ENCODE measurements at places on chromosomes 2 and 18.
A peak's percentile ranks its signal among the peaks of the same experiment; 100 is the strongest.

GRCh38 chr2:165634282-165634681 is 159.8 kb downstream of the GALNT3 start:
- no peak for DNase-seq

DNA sequence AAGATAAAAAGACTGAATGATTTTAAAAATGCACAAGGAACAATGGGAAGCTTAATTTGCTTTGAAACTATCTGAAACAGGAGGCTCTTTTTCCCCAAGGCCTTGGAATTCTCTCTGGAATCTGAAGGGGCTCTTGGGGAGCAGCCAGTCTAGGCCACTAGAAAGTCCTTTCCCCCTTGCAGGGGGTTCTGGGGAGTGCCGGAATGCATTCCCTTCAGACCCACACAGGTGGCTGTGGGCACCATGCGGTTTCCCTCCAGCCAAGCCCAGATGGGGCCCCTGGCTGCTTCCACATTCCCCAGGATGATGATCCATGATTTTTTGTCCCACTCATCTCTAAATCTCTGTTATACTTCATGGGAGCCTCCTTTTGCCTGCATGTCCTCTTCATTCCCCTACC is 10.7 kb downstream of the GPR45 start:
- no peak for DNase-seq

GRCh38 chr2:179106676-179107428 is 56.9 kb upstream of the CCDC141 start:
- peak; percentile 77 for DNase-seq

DNA sequence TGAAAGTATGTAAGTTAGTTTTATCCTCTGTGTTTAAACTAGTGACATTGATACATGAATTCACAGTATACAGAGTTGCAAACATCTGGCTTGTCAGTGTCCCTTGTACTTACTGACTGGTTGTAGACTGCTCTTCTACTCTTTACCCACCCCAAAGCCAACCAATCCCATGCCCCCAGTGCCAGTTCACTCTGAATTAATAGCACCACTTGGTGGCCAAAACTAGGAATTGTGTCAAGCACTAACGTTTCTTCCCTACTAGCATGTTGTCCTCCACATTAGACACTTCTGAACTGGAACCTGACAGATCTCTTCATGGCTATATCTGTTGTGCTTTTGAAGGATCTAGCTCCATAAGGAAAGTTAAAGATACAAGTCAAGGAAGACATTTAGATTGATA is 27.2 kb upstream of the OTX1 start:
- peak; percentile 23 for DNase-seq

GRCh38 chr2:47070920-47071824 is 83.9 kb downstream of the STPG4 start:
- DNase-seq = peak; percentile 95

- no peak for DNase-seq
Observed at GRCh38 chr2:41910126-41910525, 137.7 kb upstream of the PKDCC start.

DNA sequence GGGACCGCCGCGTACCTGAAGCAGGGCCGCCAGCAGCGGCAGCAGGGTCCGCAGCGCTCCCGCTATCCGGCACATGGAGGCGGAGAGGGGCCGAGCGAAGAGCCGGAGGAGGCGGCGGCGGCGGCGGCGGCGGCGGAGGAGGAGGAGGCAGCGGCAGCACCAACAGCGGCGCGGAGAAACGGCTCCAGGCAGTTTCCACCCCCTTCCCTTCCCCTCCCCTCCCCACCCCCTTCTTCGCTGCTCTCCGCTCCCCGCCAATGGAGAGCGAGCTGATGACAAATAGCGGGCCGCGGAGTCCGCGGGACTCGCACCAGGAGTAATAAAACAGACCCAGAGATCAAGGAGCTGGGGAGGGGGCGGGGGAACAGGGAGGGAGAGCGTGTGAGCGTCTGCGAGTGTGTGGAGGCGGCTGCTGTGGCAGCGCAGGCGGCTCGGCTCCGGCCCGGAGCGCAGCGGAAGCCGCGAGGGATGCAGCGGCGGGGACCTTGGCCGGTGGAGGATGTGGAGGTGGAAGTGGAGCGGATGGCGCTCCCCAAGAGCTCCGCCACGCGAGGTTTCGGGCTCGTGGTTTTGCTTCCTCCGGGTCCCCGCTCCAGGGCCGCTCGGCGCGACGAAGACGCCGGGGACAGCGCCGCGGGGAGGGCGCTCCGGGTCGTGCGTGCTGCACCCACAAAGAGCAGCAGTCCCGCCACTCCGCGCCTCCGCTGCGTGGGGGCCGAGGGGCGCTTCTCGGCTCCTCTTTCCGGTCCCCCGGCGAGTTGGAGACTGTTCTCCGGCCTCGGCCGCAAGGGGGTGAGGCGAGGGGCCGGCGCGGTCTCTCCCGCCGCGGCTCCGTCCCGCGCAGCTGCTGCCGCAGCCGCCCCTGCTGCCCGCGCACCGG is at the start of gene CDH2:
Gene CDH2, minus strand, starts transcription at position 183 of the 880 bp plus-strand sequence. Its CDS starts 108 bp downstream, at position 75.
- no peak for DNase-seq

DNA sequence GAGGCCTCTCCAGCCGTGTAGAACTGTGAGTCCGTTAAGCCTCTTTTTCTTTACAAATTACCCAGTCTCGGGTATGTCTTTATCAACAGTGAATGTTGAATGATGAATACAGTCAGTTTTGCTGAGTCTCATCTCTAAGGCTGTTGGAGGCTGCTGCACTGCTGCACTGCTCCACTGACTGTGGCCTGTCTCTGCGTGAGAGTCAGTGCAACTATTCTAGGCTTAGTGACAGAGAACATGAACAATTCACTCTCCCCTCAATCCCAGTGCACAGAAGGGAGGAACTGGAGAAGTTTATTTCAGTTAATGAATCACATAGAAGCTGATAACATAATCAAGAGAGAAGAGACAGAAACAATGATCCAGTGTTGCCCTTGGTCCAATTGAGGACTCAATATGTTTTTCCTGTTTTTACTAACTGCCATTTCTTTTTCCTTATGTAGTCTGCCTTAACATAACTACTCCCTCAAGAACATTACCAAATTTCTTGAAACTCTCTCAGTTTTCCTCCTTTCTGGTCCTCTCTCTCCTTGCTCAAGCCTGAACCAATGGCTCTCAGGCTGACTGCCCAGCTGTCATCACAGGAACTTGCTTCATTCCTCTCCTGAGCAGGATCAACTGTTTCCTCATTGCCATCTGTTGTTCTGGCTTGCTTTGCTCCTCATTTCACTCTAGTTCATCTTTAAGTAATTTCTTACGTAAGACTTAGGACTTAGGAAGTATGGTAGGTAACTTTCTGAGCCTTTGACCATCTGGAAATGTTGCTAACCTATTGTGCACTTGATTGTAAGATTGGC is 483.2 kb downstream of the METTL4 start:
- peak; percentile 21 for DNase-seq

- no peak for DNase-seq
Observed at GRCh38 chr2:134441153-134441863, 187.4 kb downstream of the MGAT5 start.

- DNase-seq = peak; percentile 98
Observed at GRCh38 chr2:177239932-177240630, 24.4 kb downstream of the NFE2L2 start.

DNA sequence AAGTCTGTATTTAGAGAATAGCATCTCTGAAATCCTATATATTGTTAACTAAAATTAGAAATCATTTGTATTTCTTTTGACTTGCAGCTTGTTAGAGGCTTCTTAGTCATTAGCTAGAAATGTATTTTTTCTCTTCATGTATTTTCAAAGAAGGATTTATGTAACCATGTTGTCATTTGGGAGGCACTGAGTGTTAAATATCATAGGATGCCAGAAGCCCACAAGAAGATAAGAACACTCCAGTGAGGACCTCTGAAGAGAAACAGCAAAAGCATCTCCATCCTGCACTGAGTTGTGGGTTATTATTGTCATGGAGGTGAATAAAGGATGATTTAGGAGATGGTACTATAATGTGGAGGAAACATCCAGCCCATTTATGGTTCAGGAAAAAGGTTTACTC is 93.5 kb downstream of the UBE2E3 start:
- no peak for DNase-seq

DNA sequence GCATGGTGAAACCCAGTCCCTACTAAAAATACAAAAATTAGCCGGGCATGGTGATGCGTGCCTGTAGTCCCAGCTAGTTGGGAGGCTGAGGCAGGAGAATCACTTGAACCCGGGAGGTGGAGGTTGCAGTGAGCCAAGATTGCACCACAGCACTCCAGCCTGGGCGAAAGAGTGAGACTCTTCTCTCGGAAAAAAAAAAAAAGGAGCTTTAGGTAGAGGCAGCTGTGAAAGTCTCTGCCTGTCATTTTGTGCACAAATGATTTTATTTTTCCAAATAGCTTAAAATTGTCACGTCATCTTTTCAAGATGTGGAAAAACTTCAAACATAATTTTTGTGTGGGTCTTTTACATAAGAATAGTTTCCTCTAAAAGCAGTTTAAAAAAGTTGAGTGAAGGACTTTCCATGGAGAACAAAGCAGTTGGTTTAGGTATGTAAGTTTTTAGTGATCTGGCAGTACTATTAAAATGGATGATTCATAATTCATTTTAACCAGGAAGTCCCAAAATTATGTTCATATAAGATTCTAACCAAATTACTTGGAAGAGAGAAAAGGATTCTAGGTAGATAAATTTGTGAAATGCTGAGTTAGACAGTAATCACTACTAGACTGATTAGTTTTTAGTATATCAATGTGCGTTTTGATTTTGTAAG is 11.5 kb downstream of the CCNYL1 start:
- no peak for DNase-seq

GRCh38 chr2:202426751-202427150 is 50.6 kb downstream of the BMPR2 start:
- no peak for DNase-seq

DNA sequence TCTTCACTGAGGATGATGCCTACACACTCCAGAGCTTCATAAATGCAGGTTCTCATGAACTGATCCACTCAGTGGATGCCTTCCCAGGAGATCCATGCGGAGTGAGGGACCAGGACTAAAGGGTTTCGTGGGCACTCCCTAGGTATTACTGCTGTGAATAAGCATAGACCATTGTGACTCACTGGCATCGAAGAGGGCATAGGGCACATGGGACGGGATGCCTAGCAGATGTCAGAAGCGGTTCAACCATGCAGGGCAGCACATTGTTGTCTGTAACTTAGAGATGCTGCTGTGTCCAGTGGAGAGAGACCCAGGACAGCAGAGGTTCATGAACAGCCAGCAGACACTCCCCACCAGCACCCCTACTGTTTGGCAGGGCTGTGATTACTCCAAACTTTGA is 17.2 kb downstream of the GKN2 start:
- no peak for DNase-seq

- no peak for DNase-seq
Observed at GRCh38 chr2:86027922-86028765, 77.5 kb downstream of the POLR1A start.

GRCh38 chr2:229456091-229456490 is 185.0 kb upstream of the PID1 start:
- no peak for DNase-seq

DNA sequence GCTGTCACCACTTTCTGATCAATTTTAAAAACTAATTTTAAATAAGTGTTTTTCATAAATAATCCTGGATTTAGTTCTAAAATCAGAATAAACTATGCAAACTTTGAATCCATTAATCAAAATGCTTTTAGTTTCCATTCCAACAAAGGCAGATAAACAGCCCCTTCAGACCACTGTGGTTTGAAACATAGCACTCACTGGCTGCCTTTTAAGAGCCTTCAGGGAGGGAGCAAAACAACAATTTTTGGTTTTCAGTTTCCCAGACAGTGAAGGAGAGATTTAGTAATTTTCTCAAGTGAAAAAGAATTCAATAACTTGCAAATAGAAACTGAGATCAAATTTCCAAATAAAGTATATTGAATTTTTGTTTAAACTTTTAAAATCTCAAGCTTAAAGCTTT is 46.1 kb downstream of the CDK15 start:
- no peak for DNase-seq

DNA sequence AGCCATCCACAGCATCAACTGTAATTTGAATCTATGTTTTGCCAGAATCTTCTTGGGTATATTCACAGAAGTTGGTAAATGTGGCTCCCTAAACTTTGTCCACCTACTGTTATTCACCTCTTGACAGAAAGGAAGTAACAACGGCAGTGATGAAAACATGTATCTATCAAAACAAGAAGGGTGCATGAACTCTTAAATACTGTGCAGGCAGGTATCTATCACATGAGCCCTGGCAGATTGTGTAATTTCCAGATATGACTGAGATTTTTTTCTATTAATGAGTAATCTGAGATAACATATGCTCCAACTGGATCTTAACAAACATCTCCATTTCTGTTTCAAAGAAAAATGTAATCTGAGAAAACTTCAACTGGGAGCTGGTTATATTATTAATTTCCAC is 36.6 kb downstream of the SFT2D3 start:
- DNase-seq = no peak

DNA sequence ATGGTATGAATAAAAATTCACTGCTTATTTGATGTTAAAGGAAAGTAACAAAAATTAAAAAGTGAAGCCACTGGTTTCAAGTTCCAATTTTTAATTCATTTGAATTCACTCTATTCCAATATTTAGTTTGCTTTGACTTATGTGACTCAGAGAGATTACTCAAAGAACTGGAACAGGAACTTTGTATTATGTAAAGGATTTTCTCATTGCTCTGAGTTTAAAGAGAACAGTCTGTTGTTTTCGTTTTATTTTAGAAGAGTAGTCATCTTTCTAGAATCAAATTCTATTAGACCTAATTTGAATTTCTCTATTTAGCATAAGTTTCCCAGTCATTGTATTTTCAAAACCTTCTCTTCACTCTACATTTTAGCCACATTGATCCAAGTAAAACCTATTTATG is 300.1 kb upstream of the SLC8A1 start:
- DNase-seq = peak; percentile 52

All from inflammatory macrophage (primary cell).